ENCODE measurements at places on chromosomes 3 and 15. TPM values are rescaled to one million over a fixed set of nuclear protein-coding genes. Genes with fewer than 3 reads are reported as not detected.

Gene CAND2
- 7.5 TPM for polyA plus RNA-seq

Gene VEPH1
- 56.0 TPM for polyA plus RNA-seq

Gene CYP19A1
- not detected for polyA plus RNA-seq

Gene ASB14
- polyA plus RNA-seq = 1.4 TPM

Gene GP5
- polyA plus RNA-seq = 0.40 TPM

Gene ZNF445
- polyA plus RNA-seq = 31.4 TPM
